ENCODE measurements at places on chromosomes 6 and 20. TPM values are rescaled to one million over a fixed set of nuclear protein-coding genes. Genes with fewer than 3 reads are reported as not detected.

Gene BNIP5
- not detected for total RNA-seq

Gene CD83
- 6.0 TPM for total RNA-seq

Gene ZNF165
- 0.61 TPM for total RNA-seq

- H3K27me3 ChIP-seq = no peaks in the 10 kb centered on the region
- no peak overlapping the region for H3K27ac ChIP-seq
- H3K4me1 ChIP-seq = no peaks in the 10 kb centered on the region
- H3K36me3 ChIP-seq = peaks cover 7% of the 10 kb centered on the region
- no peak for DNase-seq
Measured at GRCh38 chr20:25023356-25023755, 30.8 kb upstream of the APMAP start.

DNA sequence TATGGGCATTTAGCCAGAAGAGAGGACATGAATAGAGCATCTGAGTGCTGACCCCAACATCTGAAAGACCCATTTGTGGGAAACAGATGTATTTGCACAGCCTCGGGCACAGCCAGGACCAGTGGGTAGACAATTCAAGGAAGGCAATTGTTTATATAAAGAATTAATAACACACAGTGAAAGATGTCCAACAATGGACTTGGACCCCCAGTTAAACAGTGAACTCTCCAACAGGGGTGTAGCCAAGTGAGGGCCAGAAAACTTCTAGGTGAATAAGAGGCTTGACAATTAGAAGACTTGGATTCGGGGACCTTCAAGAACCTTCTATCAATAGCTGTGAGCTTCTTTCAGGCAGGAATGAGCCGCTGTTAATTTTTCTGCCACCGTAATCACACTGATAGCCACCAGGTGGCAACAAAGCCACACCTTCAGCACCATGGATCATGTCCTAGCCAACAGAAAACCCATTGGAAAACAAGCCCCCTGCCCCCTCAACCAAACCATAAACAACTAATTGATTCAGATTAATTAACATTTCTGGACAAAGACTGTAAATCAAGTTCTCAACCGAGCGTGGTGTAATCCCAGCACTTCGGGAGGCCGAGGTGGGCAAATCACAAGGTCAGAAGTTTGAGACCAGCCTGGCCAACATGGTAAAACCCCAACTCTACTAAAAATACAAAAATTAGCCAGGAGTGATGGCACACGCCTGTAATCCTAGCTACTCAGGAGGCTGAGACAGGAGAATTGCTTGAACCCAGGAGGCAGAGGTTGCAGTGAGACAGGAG is 8.8 kb upstream of the SRSF6 start:
- no peak overlapping the region for H3K27ac ChIP-seq
- H3K4me1 ChIP-seq = peaks cover 5% of the 10 kb centered on the region
- H3K36me3 ChIP-seq = no peaks in the 10 kb centered on the region

- peaks cover 61% of the 10 kb centered on the region for H3K36me3 ChIP-seq
- no peak for DNase-seq
- H3K27me3 ChIP-seq = no peaks in the 10 kb centered on the region
- H3K27ac ChIP-seq = no peak overlapping the region
- H3K4me3 ChIP-seq = no peak overlapping the region
- peaks cover 7% of the 10 kb centered on the region for H3K4me1 ChIP-seq
Measured at GRCh38 chr20:45963059-45964005, 8.7 kb downstream of the ZNF335 start.

DNA sequence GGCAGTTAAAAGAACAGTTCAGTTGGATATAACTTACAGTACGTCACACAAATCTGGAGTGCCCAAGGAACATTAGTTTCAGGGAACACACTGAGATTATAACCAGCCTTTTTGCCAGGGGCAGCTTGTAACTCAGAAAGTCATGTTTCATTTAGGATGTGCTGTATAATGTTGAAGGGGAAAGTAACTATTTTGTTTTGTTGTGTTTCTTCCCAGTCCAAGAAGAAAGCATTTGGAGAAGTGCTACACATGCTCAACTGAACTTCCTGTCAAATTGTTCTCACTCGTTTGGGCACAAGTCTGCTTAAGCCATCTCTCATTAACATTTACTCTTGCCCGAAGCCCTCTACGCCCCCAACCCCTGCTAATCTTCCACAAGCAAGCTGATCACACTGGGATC is 157.9 kb downstream of the BTBD9 start:
- DNase-seq = no peak
- no peaks in the 10 kb centered on the region for H3K27me3 ChIP-seq

Gene RNF217
- total RNA-seq = 0.70 TPM

Gene ARFGAP1
- 79.6 TPM for total RNA-seq

DNA sequence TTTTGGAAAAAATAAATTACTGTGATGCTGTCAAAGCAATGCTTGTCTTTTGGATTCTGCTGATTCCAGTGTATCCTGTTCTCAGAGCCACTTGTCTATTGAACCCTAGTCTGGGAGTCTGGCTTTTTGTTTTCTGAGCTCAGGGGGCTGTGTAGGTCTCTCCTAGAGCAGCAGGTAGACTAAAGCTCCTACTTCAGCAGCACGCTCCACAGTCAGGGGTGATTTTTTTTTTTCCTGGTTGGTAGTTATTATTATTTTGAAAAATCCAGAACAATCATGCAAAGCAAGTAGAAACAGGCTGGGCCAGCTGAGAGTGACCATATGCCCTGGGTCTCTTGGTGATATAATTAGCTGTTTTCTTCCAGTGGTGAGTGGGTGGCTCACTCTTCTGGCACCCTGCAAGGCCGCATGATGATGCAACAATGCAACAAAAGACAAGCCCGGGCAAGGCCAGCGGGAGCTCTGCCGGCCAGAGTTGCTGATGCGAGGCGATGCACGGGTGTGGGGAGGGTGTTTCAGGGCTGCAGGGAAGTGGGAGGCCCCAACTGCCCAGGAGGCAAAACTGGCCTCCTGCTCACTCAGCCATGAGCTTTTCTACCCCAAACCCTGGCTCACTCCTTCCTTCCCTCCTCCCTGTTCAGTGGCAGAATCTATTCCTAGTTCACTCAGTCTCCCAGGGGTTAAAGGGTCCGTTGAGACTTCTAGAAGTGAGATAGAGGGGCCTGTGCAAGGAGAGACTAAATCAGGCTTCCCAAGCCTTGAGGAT is 11.5 kb upstream of the CDKN1A start:
- H3K27ac ChIP-seq = no peak overlapping the region
- no peak for DNase-seq
- peaks cover 13% of the 10 kb centered on the region for H3K27me3 ChIP-seq
- H3K4me3 ChIP-seq = no peak overlapping the region

Gene CLPSL1
- not detected for total RNA-seq

DNA sequence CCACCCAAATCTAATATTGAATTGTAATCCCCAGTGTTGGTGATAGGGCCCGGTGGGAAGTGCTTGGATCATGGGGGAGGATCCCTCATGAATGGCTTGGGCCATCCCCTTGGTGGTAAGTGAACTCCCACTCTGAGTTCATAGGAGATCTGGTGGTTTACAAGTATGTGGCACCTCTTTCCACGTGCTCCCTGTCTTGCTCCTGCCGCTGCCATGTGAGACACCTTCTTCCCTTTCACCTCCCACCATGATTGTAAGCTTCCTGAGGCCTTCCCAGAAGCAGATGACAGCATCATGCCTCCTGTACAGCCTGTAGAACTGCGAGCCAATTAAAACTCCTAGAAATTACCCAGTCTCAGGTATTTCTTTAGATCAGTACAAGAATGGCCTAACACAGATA is 150.8 kb downstream of the SH3BGRL2 start:
- H3K36me3 ChIP-seq = no peaks in the 10 kb centered on the region
- H3K27me3 ChIP-seq = peaks cover 13% of the 10 kb centered on the region
- no peak overlapping the region for H3K27ac ChIP-seq
- no peak overlapping the region for H3K4me3 ChIP-seq

DNA sequence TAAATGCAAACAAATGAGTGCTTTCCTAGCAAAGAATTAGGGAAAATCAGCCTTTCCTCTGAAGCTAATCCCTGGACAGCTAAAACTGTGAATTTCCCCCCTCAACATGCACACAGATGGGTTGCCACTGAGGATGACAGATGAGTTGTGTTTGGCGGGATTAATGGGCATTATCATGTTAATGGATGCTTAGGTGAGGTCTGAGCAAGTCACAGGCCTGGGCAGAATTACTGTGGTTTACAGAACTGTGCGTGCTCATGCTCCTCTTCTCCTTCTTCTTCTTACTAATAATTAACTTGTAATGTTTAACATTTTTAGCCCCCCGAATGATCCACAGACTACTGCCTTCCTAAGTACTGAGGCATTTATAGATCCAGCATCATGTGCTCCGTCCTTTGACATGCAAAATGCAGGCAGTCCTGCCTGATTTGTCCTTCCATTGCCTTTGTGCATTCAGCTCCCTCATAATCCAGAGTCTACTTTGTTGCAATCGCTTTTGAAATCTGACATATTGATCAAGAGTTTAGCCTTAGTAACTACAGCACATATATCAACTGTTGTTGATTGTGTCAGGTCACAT is 753.4 kb upstream of the MMS22L start:
- no peaks in the 10 kb centered on the region for H3K4me1 ChIP-seq
- no peak overlapping the region for H3K27ac ChIP-seq
- no peaks in the 10 kb centered on the region for H3K27me3 ChIP-seq
- no peak overlapping the region for H3K4me3 ChIP-seq
- DNase-seq = no peak

Gene SEMG1
- not detected for total RNA-seq

GRCh38 chr20:38915355-38915754 is 10.9 kb upstream of the FAM83D start:
- H3K4me3 ChIP-seq = no peak overlapping the region
- DNase-seq = no peak
- no peaks in the 10 kb centered on the region for H3K27me3 ChIP-seq
- peaks cover 33% of the 10 kb centered on the region for H3K36me3 ChIP-seq
- no peak overlapping the region for H3K27ac ChIP-seq

Data from activated CD8-positive, alpha-beta memory T cell treated with anti-CD3 and anti-CD28 coated beads, Interleukin-2, amount 10 ng/mL, durations not matched to agents 7 days and 5 days (primary cell).